Stimulated activated CD4-positive, alpha-beta T cell treated with anti-CD3 and anti-CD28 coated beads, Interleukin-1b, Interleukin-23, amount 100 ng/mL, for 24 hours (primary cell): ENCODE measurements at places on chromosomes 16 and 17.

DNA sequence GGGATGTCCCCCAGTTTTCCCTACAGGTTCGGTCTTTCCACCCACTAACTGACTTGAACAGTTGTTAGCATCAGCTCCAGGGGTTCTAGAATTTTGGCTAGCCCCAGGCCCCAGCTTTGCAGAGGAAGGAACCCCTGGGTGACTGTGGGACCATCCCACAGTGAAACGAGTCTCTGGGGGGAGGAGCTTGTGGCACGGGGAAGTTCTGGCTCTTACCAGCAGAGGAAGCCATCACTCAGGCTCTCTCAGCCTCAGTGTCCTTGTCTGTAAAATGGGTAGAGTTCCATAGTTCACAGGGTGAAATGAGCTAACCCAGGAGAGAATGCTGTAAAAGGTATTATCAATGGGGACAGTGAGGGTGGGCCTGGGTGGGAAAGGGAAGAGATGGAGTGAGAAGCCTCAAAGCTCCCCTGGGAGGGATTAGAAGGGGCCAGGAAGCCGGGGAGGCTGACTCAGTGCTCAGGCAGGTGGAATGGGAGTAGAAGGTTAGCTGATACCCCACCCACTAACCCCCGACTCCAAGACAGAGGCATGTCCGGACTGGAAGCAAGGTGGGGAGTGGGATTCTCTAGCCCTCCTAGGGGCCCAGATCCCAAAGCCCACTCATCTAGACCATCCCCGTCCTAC lies 30.9 kb upstream of the CDC42EP4 start:
- DNase-seq: no peak

- DNase-seq: no peak
These were observed 6.4 kb downstream of the USP22 start for GRCh38 chr17:21036361-21036881.

- no peak for DNase-seq
These were observed 95.8 kb upstream of the MPHOSPH6 start for GRCh38 chr16:82265809-82266208.

GRCh38 chr16:88914750-88915368 lies 48.4 kb upstream of the PABPN1L start:
- DNase-seq: no peak

GRCh38 chr16:85515830-85516397 lies 97.2 kb upstream of the GSE1 start:
- no peak for DNase-seq

- no peak for DNase-seq
These were observed 28.1 kb upstream of the NFAT5 start for GRCh38 chr16:69537706-69538080.

GRCh38 chr17:27475070-27475673 lies 18.9 kb downstream of the KSR1 start:
- DNase-seq: no peak

- DNase-seq: no peak
These were observed 24.2 kb downstream of the XPO6 start for GRCh38 chr16:28187595-28188004.

GRCh38 chr16:10938796-10939648 lies 3.2 kb downstream of the DEXI start:
- DNase-seq: no peak

DNA sequence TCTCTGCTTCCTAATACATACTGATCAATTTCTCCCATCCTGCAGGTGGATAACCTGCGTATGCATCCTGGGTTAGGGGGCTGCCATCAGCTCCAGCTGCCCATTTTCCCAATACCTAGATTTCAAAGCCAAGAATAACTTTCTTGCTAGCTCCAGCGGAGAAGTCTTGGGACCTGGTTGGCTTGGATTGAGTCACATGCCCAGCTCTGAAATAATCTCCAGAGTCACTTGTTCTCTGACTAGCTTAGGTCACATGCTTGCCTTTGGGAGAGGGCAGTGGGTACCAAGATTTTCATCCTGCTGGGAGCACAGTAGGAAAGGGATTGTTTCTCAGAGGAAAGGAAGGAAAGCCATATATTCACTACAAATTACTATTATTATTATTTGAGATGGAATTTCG lies 70.0 kb upstream of the ELAC2 start:
- no peak for DNase-seq

DNA sequence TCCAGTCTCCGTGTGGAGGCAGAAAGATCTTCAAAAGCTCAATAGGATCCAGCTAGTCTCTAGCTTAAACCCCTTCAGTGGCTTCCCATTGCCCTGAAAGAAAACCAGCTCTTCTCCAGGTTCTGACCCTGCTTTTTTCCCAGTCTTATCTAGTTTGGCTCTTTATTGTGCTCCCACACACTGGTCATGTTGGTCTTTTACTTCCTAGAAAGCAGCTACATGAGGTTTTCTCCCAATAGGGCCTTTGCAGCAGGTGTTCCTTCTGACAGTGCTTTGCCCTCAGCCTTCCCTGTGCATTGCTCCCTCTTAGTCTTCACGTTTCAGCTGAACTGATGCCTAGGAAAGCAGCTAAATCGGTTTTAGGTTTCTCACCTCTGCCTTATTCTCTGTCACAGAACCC lies 21.7 kb upstream of the ABCA3 start:
- DNase-seq: no peak

- no peak for DNase-seq
These were observed at the start of gene WNT9B for GRCh38 chr17:46851029-46851741. TSS of gene WNT9B (plus strand) at chr17:46851583. CDS start at chr17:46851639, 56 bp downstream.

DNA sequence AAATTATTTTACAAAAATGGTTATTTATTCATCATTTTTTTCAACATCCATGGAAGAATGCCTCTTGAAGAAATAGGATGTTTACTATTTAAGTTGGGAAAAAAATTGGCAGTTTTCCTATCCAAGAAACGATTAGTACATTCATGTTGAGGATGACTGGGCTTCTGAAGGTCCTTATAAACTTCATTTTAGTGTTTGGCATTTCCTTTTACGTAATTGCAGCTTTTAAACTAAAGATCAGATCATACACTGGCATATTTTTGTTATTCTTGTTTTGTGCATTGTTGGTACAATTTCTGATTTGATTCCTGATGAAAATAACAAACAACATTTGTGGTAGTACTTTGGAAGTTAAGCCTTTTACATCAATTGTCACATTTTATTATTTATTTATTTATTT lies 11.5 kb downstream of the KCNJ16 start:
- DNase-seq: no peak

DNA sequence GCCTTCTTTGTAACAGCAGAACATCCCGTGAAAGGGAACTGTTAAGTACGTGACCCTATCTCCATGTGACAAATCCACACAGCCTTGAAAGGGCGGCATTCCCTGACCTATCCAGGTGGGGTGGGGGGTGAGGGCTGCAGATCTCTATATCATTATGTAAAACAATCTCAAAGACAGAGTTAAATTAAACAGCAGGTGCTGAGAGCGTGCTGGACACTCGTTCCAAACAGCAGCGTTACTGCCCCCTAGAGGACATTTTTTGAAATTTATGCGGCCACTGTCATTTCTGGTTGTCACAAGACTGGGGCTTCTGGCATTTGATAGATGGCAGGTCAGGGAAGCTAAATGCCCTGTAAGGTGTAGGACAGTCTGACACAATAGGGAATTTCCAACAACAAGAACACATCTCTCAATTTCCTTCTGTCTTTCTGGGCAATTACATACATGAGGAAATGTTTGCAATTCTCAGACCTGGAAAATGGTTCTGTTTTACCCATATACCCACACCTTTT lies 6.7 kb upstream of the SLC25A39 start:
- DNase-seq: no peak
